T1000 (cell line): ENCODE measurements at places on chromosomes 13 and 19.

GRCh38 chr13:99746637-99747402, 224.7 kb downstream of the ZIC5 start:
- no peak for DNase-seq

GRCh38 chr19:53978975-53979801, 12.2 kb upstream of the CACNG6 start:
- DNase-seq, result no peak

DNA sequence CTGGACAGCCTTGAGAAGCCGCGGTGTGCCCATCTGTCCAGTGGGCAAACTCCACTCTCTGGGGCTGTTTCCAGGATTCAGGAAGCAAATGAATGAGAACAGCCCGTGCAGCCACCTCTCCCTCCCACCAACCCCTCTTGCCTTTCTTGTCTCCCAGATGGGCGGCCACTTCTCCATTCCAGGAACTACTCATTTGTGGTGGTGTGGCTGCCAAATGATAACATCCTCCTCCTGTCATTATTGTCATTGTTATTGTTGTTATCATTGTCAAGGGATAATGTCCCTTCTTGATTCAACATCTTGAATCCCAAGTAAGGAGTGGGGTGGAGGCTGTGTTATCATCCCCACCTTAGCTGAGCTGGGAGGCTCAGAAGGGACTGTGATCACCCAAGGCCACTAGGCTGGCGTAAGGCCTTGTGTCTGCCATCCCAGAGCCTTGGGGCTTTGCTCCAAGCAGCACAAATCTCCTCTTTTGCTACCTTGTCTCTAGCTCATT, 1.6 kb downstream of the DNM2 start:
- DNase-seq, result no peak

DNA sequence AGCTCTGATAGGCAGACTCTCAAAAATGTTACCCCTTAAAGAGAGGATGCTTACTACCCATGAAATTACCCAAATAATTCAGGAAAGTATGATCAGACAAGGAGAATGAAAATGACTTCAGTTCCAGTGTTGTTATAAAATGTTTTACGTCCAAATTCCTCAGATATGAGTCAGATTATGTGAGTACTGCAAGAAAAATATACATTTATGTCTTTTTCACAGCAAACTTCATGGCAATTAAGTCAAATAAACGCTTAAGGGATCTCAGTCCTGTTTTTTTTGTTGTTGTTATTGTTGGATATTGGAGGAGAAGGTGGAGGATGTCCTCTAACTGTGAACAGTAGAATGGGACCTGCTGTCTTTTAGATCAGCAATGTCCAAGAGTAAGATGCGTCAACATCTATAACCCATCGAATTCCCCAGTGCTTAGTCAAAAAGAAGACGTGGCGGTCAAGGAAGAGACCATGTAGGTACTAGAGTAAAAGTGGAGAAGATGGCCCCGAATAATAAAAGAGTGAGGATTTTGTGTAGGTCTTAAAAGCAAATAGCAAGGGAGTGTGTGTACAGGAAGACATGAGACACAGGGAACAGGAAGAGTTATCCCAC, 215.4 kb upstream of the IRS2 start:
- DNase-seq, result peak; percentile 58

DNA sequence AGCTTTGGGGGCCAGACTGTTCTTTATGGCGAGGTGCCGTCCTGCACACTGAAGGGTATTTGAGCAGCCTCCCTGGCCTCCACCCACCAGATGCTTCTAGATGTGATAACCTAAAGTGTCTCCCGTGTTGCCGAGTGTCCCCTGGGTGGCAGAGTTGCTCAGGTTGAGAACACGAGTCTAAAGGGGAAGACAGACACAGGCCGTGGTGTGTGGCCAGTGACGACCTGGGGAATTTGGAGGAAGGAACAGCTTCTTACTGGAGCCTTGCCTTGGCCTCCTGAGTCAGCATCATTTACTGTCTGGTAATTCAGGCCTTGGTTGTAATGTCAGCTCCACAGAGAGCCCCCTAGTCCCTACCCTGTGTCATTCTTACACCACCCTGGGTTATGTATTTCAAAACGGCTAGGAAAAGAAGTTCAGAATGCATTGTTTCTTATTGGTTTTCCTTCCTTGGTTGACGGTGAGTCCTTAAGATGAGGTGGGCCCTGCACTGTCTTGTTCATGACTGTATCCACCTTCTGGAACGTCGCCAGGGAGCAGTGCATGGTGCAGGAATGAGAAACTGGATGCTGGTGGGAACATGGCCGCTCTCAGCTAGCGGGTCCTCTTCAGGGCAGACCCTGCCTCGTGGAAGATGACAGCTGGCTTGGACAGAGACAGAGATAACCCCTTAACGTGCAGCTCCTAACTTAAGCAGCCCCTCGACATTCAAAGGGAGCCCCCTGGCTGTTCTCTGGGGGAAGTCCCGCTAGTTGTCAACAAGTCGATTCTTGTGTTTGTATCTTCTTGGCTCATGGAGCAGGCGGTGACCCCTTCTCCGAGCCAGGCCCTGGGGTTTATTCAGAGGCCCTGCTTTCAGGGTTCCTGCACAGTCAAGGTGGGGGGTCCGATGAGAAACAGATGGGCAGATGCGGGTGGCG, 7.2 kb downstream of the SIN3B start:
- DNase-seq, result no peak

GRCh38 chr13:25288966-25289365, 1.7 kb upstream of the MTMR6 start:
- DNase-seq, result no peak

GRCh38 chr13:40549500-40550094, 116.8 kb downstream of the FOXO1 start:
- no peak for DNase-seq

DNA sequence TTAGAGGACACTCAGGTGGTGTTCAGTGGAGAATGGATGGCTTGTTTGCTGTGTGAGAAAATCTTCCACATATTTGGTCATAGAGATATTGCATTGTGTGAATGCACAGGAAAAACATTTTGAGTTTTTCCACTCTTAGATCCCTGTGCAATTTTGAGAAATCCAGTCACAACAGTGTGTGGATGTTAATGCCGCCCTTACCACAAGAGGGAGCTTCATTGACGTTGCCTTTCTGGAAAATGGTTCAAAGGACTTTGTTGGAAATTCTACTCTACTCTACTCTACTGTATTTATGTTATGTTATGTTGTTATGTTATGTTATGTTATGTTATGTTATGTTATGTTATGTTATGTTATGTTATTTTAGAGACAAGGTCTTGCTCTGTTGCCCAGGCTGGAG, 13.4 kb downstream of the ZNF20 start:
- DNase-seq, result no peak

DNA sequence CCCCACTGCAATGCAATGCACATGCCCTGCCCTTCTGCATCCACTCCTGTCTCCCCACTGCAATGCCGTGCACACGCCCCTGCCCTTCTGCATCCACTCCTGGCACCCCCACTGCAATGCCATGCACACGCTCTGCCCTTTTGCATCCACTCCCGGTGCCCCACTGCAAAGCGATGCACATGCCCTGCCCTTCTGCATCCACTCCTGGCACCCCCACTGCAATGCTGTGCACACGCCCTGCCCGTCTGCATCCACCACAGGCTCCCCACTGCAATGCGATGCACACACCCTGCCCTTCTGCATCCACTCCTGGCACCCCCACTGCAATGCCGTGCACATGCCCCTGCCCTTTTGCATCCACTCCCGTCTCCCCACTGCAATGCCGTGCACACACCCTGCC, 98.1 kb downstream of the KCTD15 start:
- no peak for DNase-seq

GRCh38 chr13:24150572-24150971, 9.9 kb upstream of the SPATA13 start:
- DNase-seq, result no peak

- DNase-seq, result no peak
Measured at GRCh38 chr19:14762111-14762510, 16.2 kb downstream of the ADGRE2 start.

GRCh38 chr19:49860336-49861102, 6.9 kb downstream of the PNKP start:
- no peak for DNase-seq

- no peak for DNase-seq
Measured at GRCh38 chr19:51294211-51294976, 17.1 kb upstream of the IGLON5 start.

- DNase-seq, result no peak
Measured at GRCh38 chr13:37934339-37935191, 65.0 kb upstream of the TRPC4 start.

DNA sequence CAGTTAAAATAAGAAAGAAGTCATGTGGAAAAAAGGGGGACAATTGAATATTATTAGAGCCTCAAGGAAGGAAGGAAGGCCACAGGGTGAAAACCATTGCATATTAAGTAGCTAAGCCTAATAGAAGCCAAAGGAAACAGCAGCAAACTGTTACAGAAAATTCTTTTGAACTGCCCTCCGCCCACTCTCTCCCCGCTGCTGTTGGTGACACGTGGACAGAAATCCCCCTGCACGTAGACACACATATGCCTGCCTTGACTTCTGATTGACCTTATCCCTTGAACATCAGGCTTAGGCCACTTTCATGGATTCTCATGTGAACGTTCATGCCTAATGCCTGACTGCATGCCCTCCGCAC, 229.1 kb downstream of the KCNRG start:
- DNase-seq, result no peak

- DNase-seq, result no peak
Measured at GRCh38 chr13:32947411-32948276, 68.6 kb upstream of the KL start.

DNA sequence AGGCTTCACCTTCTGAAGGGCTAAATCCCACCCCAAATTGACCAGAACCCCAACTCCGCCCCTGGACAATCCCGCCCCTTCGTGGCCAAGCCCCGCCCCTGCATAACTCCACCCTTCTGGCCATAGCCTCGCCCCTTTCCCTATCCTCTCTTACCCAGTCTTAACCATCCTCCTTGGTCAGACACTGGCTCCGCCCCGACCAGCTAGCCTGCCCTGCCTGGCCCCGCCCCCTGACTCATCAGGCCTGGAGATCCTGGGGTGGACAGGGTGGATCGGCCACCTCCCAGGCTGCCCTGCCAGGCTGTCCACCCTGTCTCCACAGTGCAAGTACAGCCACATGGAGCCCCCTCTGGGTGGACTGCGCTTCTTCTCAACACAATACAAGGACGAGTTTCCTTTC, 8.0 kb upstream of the ZNF358 start:
- DNase-seq, result peak; percentile 85

DNA sequence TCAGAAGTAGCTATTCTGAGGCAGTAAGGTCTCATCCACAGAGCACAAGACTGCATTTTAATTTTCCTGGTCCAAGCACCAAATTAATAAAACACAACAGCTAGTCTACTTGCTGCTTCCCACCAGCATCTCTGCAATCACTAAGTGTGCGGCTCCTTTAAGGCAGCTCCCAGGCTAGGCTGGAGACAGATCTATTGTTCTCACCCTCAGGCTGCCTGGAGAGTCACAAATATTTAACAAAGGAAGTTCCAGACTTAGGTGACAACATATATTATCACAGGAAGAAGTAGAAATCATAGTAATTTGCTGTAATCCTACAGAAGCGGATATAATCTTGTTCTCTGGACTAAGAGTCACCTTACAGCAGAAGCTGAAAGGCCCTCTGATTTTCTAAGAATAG, 2.2 kb upstream of the EID2 start:
- DNase-seq, result no peak

DNA sequence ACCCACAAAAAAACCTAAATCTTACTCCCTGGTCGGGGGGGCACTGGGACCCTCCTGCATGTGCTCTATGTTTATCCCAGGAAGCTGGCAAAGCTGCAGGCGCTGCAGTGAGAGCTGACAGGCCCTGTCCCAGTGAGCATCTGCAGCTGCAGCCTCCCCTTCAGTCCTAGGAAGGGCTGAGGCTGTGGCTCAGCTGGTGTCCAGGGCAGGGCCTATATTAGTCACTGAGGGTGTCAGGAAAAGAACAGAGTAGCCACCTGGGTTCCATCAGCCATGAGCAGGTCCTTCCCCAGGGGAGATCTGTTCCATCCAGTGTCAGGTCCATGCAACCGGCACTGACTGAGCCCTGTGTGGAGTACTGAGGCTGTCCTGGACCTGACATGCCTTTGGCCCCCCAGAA, 120.5 kb downstream of the TNFRSF19 start:
- no peak for DNase-seq

DNA sequence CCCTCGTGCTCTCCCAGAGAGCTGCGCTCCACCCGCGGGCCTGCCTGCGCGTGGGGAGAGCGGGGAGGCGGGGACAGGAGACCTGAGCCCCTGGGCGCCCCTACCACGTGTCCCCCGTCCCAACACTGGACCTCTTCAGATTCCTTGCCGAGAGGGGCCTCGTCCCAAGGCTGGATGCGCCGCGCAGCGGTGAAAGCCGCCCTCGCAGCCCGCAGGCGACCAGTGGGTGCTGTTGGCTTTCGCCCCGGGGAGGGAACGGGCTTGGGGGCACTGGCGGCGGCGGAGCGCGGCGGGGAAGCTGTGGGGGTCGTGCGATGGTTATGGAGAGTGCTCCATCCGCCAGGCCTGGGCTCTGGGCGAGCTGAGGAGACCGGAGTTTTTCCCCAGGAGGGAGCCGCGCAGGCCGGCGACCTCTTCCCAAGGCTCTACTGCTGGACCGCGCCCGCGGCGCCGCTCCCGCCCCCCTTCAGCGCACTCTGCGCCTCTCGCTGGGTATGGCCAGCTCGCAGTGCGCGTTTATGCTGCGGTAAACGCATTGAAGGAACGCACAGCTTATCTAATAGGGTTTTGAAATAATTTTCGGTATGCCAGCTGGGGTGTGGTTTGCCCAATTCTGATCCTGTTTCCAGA, 17.2 kb upstream of the RNF17 start:
- DNase-seq, result no peak

GRCh38 chr19:57841122-57841763, 8.4 kb upstream of the ZNF587 start:
- no peak for DNase-seq

GRCh38 chr19:5059213-5059574, 90.3 kb downstream of the KDM4B start:
- DNase-seq, result no peak

GRCh38 chr19:47280183-47280797, 5.6 kb downstream of the INAFM1 start:
- no peak for DNase-seq

DNA sequence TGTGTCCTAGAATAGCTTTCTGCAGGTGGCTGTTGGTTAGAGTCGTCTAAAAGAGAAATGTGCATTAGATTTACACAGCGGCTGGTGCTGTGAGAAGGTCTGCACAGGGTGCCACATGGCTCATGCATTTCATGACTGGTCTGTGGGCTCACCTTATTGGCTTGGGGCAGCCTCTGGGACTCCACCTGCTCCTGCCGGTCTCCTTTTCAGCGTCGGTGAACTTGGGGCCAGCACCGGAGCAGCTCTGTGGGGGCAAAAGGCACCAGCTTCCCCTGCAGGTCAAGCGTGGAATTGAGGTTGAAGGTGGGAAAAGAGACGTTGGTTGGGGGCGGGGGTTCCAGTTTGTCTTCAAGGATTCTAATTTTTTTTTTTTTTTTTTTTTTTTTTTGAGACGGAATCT, 3.1 kb upstream of the PNMA8C start:
- DNase-seq, result no peak

DNA sequence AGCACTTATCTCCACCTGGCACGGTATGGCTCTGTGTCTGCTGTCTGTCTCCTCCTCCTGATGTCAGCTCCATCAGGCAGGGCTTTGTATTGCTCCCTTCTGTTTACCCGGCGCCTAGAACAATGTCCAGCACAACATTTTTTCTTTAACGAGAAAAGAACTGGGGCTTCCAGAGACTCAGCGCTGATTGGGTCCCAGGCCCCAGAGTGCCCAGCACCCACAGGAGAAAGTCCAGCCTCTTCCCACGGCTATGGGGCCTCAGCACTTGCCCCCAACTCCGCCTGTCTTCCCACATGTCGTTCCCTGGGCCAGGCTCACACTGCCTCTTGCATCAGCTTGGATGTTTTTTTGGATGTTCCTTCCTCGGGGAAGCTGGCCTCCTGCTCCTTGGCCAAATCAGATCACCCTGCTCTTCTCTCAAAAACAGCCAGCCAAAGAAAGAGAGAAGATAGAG, 6.9 kb downstream of the MYPOP start:
- no peak for DNase-seq
